Effector CD8-positive, alpha-beta T cell (primary cell): ENCODE measurements at places on chromosomes 7 and 10.
A peak's percentile ranks its signal among the peaks of the same experiment; 100 is the strongest.

DNA sequence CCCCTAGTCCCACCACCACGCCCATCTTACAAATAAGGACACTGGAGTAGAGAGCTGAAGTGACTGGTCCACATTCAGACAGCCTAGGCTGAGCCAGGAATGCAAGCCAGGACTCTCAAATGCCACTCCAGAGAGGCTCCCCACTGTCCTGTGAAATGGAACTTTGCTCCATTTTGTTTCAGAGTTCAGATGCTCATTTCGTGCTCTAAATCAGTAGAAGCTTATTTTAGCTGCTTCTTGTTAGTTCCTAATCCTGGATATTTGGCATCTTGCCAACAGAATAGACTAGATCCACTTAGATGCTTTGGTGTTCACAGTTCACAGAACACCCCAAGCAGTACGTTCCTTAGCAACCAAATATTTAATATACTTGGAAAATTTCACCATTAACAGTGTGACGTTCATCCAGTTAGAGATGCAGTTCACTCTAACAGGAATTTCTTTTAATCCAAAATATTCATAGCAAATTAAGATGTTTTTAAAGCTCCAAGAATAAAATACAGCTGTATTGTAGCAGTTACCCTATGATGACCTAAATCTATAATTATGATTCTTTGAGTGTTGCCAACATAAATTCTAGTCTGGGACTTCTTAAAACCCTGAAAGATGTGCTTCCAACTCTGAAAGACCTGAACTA is 7.3 kb downstream of the MMP21 start:
- DNase-seq, result no peak

DNA sequence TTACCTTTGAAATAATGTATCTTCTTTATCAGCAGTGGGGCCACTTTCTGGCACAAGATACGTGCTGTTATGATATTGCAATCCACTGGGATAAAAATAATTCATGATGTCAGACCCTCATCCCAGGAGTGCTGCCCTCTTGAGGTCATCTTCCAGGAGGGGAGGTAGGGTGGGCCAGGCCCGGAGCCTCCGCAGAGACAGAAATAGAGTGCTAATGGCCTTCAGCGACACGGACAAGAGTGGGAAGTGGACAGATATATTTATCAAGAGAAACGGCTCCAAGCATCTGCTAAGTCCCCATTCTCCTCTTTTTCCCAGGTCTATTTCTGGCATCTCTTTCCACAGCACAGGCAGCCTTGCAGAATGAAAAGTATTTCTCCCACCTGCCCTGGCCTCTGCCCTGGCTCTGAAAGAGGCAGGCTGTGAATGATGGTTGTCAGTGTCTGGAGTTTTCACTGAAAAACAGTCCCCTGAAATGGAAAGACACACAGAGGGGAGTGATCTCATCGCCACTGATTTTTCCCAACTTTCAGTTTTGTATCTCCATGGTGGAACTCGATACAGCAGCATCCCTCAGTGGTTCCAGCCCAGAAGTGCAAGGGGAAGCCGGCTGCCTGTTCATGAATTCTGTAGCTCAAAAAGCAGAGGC is 251.7 kb upstream of the MYO3A start:
- DNase-seq, result no peak

DNA sequence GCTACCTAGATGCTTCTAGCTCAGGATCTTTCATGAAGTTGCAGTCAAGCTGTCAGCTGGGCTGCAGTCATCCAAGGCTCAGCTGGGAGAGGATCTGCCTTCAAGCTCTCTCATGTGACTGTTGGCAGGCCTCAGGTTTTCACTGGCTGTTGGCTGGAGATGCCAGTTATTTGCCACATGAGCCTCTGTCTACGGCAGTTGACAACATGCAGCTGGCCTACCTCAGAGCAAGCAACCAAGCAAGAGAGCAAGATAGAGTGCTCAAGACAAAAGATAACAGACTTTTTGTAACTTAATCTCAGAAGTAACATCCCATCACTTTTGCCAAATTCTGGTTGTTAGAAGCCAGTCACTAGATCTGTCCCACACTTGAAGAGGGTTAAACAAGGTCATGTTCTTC is 125.8 kb downstream of the TPST1 start:
- DNase-seq, result no peak

GRCh38 chr7:24797270-24797669 is 40.0 kb upstream of the GSDME start:
- no peak for DNase-seq

DNA sequence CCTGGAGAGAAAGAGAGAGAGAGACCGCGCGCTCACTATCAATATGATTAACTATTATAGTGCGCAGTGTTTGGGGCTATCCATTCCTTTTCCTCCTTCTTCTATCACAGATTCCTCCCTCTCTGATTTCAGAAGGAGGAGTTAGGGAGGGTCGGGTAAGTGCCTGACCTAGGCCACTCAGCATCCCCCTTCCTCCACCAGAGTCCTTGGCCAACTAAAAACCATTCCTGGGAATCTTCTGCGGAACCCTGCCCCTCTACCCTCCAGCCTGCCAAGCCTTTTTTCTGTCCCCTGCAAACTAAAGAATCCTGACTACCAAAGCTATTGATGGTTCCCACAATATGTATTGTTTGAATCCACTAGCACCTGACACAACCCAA is 256.2 kb upstream of the NFE2L3 start:
- DNase-seq, result no peak

DNA sequence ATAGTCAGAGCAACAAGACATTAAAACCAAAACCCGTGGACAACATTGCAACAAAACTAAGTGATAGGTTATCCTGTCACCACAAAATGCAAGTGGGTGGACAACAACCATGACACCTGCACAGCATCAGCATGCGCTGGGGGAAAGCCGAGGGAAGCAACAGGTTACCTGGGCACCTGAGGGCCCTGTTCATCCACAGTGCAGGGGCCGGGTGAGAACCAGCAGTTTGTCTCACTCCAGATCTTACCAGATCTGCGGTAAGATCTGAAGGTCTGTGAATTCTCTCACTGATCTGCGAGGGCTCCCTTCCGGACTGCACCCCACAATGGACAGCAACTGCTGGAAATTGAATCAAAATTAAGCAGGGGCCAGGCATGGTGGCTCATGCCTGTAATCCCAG is 30.5 kb upstream of the GRID1 start:
- DNase-seq, result no peak

DNA sequence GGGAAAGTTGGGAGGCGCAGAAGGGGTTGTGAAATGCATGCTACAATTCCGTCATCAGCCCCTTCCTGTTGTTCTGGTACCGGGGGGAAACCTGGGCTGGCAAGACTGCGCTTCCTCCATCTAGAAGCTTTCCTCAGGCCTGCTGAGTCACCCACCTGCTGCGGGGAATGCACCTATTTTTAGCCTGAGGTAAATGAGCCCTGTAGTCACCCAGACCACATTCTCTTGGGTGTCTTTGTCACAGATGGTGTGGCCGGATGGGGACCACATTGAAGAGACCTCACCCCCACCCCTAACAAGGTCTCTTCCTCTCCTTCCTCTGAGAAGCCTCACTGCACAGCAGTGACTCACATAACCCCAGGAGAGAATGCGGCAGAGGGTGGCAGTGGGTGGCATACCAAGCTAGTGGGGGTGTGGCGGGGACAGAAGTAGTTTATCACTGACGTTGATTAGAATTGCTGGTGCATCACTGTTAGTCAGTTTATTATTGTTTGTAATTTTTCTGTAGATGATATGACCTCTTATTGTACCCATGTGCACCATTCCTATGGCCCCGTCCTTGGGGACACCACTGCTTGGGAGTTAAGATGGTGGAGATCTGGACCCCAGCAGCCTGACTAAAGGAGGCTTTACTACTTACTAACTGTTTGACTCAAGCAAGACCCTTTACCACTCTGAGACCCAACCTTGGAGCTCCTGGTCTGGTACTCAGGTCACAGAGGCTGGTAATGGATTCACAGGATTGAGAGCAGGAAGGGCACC is 83.0 kb upstream of the DUSP5 start:
- DNase-seq, result peak; percentile 42

DNA sequence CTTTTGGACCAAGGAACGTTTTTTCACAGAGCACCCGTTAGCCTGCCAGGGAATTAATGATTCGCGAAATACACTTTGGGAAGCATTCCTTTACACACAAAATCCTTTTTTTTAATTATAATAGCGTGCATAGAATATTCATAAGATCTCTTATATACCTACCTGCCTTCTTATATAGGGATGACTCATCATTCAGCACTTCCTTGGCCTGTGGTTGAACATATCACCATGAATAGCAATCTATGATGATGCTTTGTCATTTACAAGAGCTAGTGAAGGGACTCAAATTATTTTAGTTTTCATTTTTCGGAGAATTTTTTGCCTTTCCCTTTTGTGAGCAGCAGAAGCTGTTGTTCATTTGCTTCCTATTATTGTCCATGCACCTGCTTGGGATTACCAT is 97.0 kb downstream of the CDH23 start:
- DNase-seq, result no peak

DNA sequence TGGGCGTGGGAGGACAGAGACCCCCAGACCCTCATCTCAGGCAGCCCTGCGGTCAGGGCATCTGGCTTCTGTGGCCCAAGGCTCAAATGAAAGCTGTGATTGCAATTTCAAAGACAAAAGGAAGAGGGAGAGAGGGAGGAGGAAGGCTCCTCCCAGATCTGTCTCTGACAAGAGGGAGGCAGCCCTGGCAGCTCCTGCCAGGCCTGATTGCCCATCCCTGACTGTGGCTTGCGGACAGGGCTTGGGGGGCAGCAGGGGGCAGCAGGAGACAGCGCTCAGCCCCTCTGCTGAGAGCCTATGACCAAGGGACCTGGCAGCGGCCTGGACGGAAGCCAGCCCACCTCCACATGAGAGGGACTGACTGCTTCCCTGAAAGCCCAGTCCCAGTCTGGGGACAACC is 91.8 kb downstream of the PTPRN2 start:
- DNase-seq, result no peak

- no peak for DNase-seq
Observed at GRCh38 chr7:70047891-70048448, 449.7 kb downstream of the AUTS2 start.

GRCh38 chr10:68795886-68796532 is 31.3 kb upstream of the STOX1 start:
- no peak for DNase-seq

GRCh38 chr7:70596598-70596913 is 535.4 kb upstream of the GALNT17 start:
- no peak for DNase-seq

- DNase-seq, result no peak
Observed at GRCh38 chr7:1156782-1157535, 3.0 kb downstream of the ZFAND2A start.

DNA sequence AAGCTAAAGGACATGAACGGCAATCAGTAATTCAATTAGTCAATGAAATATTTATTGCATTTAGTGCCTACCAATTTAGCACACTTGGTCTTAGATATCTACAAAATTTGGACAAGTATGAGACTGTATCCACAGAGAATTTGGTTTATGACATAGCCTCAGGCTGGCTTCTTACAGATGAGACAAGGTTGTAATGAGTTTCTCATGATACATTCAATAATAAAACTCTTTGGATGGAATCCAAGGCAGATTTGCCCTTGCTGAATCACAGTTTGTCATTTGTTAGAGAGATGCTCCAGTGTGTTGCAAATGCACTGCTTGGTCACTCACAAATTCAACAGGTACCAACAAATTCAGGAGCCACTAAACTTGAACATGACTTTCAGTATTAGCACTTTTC is 162.5 kb downstream of the GPR37 start:
- DNase-seq, result no peak

DNA sequence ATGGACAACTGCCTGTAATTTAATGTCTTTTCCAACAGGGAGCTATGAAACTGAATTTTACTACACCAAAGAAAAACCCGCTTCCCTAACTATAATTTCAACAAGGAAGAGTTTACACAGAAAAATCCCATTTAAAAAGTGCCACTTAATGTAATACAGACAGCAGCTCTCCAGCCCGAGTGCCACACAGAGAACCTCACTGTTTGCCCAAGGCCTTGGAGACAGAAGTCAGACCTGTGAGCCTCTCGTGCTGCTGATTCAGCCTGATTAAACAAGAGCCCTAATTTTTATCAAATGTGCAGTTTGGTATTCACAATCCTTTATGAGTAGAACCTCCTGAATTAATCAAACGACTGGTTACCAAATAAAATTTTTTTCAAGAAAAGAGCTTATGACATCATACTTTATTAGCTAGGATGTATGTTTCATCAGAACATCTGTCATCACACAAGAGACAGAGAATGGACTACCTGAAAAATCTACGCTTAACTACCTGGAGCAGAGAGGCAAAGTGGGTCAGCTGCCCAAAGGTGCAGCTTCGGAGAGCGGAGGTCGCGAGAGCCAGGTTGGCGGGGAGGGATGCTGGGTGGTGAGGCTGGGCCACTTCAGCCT is 543.6 kb downstream of the SDK1 start:
- no peak for DNase-seq

DNA sequence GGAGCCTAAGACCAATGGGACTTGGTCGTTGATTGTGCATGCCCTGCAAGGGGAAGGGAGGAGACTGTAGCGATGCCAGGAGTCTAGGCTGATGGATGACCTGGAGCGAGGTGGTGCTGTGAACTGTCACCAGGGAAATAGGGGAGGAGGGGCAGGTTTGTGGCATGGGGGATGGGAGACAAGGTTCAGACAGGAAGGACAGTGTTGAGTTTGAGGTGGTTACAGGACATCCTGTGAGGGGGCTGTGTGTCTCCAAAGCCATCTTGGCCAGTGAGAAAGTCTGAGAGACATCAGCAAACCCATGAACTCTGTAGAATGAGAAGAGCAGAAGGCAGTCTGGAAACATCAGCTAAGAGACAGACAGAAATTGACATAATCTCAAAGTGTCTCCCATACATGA is 38.5 kb upstream of the KDM7A start:
- no peak for DNase-seq

DNA sequence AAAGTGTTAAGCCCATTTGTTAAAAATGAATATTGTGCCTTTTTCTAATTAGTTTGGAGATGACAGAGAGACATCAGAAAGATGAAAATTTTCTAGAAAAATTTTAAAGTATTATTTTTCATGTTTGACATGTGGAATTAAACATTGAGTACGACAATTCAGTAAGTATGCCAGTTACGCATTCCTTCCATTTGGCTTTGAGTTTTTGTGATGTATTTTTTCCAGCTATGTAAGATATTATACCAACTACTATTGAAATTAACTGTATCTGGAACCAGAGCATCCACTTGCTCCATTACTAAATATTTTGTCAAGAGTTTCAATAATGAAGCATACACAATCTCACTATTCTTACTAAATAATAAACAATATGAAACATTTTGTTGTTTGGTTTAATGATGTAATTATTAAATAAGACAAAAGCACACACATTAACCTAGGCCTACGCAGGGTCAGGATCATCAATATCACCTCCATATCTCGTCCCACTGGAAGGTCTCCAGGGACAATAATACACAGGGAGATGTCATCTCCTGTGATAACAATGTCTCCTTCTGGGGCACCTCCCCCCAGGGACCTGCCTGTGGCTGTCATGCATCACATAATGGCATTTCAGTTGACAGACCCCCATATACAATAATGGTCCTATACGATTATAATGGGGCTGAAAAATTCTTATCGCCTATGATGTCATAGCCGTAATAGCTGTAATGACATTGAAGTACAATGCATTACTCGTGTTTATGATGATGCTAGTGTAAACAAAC is 274.1 kb downstream of the REEP3 start:
- DNase-seq, result no peak

GRCh38 chr7:51476026-51476425 is 159.4 kb upstream of the COBL start:
- DNase-seq, result no peak
